ENCODE measurements at places on chromosomes 3 and 15.

- no peak for DNase-seq
Measured at GRCh38 chr15:33581032-33581431, 270.3 kb downstream of the RYR3 start.

- DNase-seq = peak; percentile 26
Measured at GRCh38 chr15:85168642-85169173, 187.1 kb downstream of the PDE8A start.

DNA sequence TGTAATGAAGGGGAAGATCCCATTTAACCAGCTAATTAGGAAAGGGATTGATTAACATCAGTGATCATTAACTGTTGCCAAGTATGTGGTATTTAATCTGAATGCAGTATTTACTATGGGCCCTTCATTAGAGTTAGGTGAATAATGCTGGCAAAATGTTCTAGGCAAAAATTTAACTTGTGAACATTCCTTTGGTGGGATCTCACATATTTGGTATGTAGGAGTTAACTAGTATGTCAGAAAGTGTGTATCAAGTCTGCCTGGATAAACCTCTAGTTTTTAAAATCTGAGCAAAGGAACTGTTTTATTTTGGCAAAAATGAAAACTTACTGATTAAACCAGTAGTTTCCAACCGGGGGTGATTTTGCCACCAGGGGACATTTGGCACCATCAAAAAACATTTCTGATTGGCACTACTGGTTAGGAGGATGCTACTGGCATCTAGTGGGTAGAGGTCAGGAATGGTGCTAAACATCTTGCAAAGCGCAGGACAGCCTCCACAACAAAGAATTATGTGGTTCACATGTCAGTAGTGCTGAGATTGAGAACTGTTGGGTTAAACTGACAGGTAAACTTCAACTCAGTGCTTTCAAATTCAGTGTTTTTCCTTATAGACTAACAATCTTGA, 22.5 kb downstream of the LRTM1 start:
- no peak for DNase-seq

GRCh38 chr15:69158201-69158842, 2.1 kb upstream of the GLCE start:
- no peak for DNase-seq

- DNase-seq = peak; percentile 98
Measured at GRCh38 chr3:150408221-150409124, at the start of gene TSC22D2. TSC22D2 (plus strand) TSS chr3:150408298; CDS start chr3:150409351, 1,053 bp downstream.

DNA sequence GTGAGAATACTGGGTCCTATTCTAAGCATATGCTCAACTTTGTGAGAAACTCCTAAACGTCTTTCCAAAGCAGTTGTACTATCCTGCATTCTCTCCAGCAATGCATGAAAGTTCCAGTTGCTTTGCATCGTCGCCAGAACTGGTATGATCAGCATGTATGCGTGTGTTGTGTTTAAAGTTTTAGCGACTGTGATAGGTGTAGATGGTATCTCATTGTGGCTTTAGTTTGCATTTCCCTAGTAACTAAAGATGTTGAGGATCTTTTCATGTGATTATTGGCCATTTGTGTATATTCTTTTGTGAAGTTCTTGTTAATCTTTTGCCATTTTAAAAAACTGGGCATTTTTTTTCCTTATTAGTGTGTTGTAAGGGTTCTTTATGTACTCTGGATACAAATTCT, 115.1 kb downstream of the SPATA16 start:
- no peak for DNase-seq

DNA sequence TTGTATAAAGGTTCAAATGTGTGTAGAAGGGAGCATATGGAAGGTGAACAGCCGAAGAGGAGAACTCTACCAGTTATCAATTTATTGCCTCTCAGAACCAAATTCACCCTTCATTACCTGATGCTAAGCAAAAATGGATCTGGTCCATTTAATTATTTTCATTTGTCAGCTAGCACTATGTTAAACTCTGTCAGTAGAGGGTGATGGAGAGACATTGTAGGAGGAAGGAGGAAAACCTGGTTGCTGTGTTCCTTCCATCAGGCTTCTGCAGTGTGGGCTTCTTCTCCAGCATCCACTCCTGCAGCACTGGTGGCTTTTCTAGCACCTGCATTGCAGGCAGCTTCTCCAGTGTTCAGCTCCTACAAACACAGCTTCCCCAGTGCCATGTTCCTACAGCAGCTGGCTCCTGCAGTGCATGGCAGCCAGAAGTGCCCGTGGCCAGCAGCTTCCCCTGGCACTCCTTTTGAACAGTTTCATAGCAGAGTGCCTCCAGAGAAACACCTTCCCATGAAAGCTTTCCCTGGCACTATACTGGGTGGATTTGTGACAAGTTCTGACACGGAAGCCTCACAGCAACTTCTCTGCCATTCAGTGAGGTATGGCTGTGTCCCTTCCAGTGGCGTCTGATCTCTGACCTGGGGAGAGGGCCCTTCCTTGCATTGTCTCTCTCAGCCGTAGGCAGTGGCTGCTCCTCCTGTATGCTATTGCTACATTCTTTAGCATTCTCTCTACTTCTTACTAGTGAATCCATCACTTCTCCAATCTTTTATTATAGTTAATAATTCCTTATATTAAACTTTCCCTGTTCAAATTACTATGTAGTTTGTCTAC, 14.6 kb upstream of the IL17RD start:
- no peak for DNase-seq

DNA sequence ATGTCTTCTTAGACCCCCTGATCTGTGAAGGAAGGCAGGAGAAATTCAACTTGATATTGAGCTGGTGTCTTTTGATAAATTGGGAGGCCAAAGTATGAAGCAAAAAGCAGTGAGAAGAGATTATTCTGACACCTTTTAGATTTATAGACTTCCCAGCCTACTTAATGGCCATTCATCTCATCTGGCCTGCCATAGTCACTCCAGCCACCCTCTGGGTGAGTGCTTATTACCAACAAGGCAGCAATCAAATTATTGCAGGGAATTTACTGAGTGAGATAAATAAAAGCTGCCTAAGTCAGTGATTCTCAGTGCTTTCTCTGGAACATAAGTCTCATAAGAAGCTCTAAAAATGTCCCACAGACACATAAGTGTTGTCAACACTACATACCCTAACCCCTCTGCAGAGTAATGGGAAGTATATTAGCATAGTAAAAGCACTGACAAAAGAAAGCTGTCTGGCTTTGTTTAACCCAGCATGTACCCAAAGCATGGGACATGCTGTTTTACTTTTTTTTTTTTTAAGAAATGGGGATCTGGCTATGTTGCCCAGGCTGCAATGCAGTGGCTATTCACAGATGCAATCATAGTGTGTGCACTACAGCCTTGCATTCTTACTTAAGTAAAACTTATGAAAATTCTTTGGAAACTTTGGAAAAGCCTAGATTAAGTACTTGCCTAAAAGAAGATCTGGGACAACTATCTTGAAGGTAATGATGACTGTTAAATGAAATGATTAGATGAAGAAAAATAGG, 725.3 kb downstream of the TUSC7 start:
- DNase-seq = no peak

DNA sequence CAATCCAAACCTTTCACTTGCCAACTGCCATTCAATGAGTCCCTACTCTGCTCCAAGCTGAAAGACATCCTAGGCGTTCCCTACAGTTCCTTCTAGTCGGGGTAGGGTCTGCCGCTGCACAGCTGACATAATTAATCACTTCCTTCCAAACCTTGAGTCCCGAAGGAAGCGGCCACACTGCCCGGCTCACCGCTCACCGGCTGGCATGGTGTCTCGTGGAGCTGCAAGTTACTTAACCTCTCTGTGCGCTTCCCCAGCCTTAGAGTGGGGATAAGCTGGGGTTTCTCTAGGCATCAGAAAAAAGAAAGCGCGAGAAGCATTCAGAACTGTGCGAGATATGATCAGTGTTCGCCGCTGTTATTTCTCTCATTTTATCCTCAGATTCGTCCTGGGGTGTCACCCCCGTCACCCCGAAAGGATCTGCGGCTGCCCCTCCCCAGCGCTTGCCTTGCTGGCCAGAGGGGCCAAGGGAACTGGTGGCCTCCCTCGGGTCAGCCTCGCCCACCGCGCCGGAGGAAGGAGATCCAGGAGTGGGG, 748 bp downstream of the MRPS25 start:
- no peak for DNase-seq

- DNase-seq = no peak
Measured at GRCh38 chr15:82146990-82147461, 101.2 kb upstream of the MEX3B start.

DNA sequence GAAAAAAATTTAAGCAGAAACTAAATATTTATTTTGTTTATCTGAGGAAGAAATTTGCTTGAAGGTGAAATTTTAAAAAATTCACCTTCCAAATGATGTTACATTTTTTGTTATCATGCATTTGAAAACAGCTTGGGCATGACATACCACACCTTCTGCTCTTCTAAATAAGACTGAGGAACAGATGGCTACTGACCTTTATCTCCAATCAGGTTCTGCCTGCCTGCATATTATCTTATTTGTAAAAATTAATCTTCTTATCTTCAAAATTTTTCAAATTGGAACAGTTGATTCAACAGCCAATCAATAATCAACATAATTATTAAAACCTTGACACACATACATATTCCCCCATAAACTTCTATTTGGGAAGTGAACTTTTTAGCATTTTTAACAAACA, 641.8 kb upstream of the ZNF385D start:
- no peak for DNase-seq

- DNase-seq = no peak
Measured at GRCh38 chr3:48338635-48339034, 5.2 kb upstream of the SPINK8 start.

DNA sequence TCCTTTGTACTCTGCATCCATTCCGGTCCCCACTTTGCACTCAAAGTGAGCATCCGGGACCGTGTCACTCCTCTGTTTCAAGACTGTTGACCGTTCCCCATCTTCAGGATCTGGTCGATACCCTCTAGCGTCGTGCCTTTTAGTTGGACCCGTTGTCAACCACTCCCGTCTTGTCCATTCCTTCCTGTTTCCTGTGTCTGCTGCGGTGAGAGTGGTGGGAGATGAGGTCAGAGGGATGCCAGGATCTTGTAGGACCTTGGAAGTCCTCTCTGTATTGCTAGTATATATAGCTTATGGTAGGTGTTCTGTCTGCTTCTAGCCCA, 624 bp downstream of the BRK1 start:
- DNase-seq = no peak

- no peak for DNase-seq
Measured at GRCh38 chr15:63234451-63234870, 42.9 kb upstream of the APH1B start.

DNA sequence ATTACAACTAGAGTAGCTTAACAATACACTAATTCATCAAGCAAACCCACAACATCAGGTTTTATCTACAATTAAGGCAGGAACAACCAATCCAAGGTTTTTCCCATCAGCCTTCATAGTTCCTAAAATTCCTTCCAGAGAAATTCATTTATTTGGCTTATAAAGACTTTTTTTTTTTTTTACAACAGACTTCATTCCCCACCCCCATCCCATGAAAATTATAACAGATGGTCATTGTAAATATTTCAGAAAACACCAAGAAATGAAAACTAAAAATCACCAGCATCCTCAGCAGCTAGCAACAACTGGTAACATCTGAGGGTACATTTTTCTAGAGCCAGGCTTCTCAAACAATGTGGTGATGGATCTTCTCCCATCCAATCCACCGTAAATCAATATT, 11.0 kb downstream of the SH3BP5 start:
- DNase-seq = no peak

GRCh38 chr3:181700168-181701087, 11.3 kb upstream of the SOX2 start:
- peak; percentile 30 for DNase-seq

GRCh38 chr3:99856437-99857220, 39.0 kb downstream of the CMSS1 start:
- no peak for DNase-seq

GRCh38 chr15:22973987-22974386, 6.2 kb downstream of the CYFIP1 start:
- no peak for DNase-seq

DNA sequence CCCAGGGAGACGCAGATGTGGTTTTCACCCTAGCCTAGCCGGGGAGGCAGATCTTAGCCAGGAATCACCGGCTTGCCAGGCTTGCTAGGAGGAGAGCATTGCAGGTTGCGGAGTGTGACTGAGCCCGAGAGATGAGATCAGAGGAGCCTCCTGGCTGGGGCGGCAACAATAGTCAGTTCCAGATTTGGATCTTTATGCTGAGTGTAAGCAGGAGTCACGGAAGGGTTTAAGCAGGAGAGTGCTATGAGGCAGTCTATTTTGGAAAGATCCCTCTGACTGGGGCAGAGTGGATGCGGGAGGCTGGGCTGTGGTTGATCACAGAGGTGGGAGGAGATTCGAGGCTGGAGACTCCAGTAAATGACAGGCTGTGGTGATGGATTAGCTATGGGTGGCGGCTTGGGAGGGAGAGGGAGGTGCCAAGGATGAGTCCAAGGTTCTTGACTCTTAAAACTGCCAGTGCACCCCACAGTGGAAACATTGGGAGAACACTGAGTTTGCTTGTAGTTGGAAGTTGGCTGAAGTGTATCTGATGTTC, 10.4 kb upstream of the BAHD1 start:
- DNase-seq = no peak

- DNase-seq = no peak
Measured at GRCh38 chr3:38597502-38598060, 51.9 kb downstream of the SCN5A start.

Measured in activated T-cell treated with anti-CD3 and anti-CD28 coated beads for 1 hour (primary cell).